ENCODE measurements at places on chromosomes 11 and 22. TPM values are rescaled to one million over a fixed set of nuclear protein-coding genes. Genes with fewer than 3 reads are reported as not detected.

Gene CD44
- 963 TPM for total RNA-seq

Gene SLC15A3
- 0.78 TPM for total RNA-seq

Gene PHF21B
- total RNA-seq, result not detected

Gene KRTAP5-7
- not detected for total RNA-seq

Gene BTBD18
- not detected for total RNA-seq

Gene MIOX
- not detected for total RNA-seq

Gene KCNJ4
- not detected for total RNA-seq

Gene C11orf87
- under 0.01 TPM for total RNA-seq

Gene HBE1
- total RNA-seq, result not detected

Gene ZMAT5
- total RNA-seq, result 20.0 TPM

Gene TMEM126B
- 72.0 TPM for total RNA-seq

Gene RASD2
- total RNA-seq, result under 0.01 TPM

Gene TRIM22
- total RNA-seq, result 41.5 TPM

Gene ALDH3B1
- total RNA-seq, result 0.61 TPM

Gene SCN2B
- 0.15 TPM for total RNA-seq

Gene OR51E2
- not detected for total RNA-seq

Gene ANKK1
- 1.6 TPM for total RNA-seq

Gene UCP3
- not detected for total RNA-seq

Gene OR8G1
- total RNA-seq, result not detected

Gene HBD
- total RNA-seq, result not detected

Measured in hair follicular keratinocyte (primary cell).